ENCODE measurements at places on chromosomes 16 and 17.

- no peak for DNase-seq
These were observed 70.3 kb downstream of the PMP22 start for GRCh38 chr17:15194859-15195277.

DNA sequence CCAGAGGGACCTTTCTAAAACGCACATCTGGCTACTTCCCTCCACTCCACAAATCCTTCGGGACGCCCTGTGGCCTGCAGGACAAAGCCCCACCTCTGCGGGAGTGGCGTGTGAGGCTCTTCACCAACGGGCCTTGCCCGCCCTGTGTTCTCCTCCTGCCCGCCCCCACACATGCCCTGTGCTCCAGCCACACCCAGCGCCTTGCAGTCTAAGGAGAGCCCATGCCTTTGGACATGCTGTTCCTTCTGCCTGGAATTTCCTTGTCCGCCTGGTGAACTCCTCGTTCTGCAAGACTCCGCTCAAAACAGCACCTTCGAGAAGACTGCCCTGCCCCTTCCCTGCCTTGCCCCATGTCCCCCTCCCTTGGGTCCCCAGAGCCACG lies 7.4 kb downstream of the ELOB start:
- DNase-seq: no peak

- no peak for DNase-seq
These were observed 18.3 kb downstream of the PIK3R5 start for GRCh38 chr17:8947201-8947600.

DNA sequence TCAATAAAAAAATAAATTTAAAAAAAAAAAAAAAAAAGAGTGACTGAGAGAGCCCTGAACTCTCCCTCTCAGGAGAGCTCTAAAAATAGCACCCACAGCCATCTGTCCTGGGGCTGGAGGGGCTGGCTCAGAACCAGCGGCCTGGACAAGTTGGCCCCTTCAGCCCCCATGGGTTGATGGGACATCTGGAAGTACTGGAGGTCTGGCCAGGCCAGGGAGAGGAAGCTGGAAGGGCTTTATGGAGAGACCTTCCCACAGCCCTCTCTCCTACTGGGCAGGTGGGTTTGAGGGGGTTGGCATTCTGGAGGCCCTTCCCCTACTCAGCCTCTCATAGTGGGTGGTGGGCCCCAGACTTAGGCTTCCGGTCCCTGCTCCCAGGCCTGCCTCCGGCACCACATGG lies 93.7 kb upstream of the TMEM97 start:
- no peak for DNase-seq

- no peak for DNase-seq
These were observed 240.3 kb upstream of the DYNLRB2 start for GRCh38 chr16:80300456-80300855.

DNA sequence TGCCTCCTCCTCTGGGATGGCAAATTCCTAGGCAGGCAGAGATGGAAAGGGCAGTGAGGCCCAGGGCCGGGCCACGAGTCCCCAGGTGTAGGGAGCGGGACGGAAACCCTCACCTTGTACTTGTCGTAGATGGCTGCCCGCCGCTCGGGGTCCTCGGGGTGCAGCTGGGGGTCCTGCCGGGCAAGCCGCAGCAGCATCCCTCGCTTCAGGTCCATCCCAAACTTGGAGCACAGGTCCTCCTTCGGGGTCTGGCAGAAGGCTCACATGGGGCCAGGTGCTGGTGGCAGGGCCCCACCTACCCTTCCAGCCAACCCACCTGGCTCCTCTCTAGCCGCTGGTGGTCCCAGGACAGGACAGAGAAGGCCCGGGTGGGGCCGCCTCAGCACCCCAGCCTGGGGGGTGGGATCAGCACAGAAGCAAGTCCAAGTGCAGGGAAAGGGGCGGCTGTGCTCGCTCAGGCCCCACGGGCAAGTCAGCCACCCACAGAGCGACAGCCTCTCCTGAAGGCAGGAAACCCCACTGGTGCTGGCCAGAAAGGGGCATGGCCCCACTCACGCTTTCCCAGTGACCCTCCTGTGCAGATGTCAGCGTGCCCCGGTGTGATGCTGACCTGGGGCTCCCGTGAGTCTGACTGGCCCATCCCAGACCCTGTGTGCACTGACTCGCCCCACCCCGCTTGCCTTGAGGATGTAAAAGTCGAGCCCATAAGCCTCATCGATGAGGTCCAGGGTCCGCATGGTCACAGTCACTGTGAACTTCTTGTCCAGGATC lies 1.8 kb downstream of the MRPL28 start:
- no peak for DNase-seq

GRCh38 chr17:65231662-65232335 lies 94.6 kb downstream of the RGS9 start:
- no peak for DNase-seq

GRCh38 chr17:21164620-21165019 lies 37.9 kb downstream of the DHRS7B start:
- no peak for DNase-seq

GRCh38 chr16:19980632-19981265 lies 92.9 kb downstream of the GPR139 start:
- no peak for DNase-seq

GRCh38 chr17:66929591-66929990 lies 34.9 kb upstream of the CACNG4 start:
- no peak for DNase-seq

DNA sequence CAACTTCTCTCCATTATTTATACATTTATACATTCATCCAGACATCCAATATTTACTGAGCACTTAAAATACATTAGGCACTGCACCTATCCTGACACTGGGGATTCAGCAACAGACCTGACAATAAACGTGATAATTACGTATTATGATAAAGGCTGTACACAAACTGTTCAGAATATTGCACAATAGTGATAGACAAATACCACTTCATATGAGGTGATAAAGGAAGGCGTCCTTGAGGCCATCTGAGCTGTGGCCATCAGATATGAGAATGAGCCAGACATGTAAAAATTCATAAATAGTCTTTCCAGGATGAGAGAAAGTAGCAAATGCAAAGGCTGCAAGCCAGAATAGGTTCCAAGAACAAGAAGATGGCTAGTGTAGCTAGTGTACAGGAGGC lies 8.6 kb downstream of the USP32 start:
- no peak for DNase-seq

DNA sequence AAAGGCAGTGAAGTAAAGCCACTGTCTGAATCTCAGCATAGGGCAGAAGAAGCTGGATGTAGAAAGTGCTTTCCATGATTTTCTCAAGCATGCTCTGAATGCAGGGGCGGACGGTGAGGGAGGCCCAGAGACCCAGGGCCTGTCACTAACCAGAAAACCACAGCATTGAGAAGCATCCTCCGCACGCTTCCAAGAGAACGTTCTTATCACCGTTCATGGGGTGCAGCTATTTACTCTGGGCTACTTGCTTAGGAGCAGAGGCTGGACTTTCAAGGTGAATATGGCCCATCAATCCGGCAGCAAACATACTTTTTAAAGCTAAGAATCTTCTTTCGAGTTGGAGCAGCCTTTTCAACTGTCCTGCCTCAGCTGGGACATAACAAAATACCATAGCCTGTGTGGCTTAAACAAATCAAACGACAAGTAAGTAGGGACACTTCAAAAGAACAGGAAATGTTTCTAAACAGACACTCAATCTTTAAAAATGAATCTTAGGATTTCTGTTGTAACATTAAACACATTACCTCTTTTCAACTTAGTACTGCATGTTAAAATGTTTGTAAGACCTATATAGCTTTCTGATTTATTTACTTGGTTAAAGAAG lies 46.5 kb upstream of the CDRT4 start:
- DNase-seq: no peak

GRCh38 chr16:716768-717325 lies 1.9 kb downstream of the METRN start:
- DNase-seq: no peak

DNA sequence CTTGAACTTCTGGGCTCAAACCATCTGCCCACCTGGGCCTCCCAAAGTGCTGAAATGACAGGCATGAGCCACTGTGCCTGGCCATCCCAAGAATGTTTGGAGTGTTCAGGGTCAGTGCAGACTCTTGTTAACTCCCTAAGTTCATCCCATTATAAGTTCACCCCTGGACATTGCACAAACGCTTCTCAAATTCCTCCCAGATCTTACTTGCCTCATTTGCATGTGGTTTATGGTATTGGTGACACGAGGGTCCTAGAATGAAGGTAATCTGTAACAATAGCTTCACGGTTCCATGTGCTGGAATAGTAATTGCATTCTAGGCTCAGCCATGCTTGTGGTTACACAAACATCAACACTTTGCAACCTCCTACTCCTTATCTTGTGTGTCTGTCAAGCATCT lies 5.0 kb upstream of the CCDC42 start:
- DNase-seq: no peak

- DNase-seq: no peak
These were observed 84.8 kb upstream of the PLEKHM1 start for GRCh38 chr17:45575126-45575885.

GRCh38 chr16:11440657-11441012 lies 95.4 kb downstream of the RMI2 start:
- DNase-seq: no peak

DNA sequence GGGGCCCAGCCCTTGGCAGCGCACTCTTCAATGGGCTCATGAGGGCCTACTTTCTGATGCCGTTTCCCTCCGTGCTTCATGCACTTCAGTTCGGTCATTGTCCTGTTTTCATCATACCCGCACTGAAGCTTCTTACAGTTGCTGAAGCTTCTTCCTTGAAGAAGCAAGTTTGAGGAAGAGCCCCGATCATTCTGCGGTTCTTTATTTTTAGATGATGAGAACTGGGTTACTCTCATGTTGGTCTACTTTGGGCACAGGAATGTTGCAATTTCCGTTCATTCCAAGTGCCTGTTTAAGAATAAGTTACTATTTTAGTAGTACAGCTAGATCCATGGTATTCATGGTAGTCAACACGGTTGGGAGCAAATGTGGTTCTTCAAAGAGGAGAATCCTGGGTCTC lies 587.7 kb upstream of the HSBP1 start:
- no peak for DNase-seq

- no peak for DNase-seq
These were observed 46.6 kb upstream of the SLC38A10 start for GRCh38 chr17:81341516-81342268.

DNA sequence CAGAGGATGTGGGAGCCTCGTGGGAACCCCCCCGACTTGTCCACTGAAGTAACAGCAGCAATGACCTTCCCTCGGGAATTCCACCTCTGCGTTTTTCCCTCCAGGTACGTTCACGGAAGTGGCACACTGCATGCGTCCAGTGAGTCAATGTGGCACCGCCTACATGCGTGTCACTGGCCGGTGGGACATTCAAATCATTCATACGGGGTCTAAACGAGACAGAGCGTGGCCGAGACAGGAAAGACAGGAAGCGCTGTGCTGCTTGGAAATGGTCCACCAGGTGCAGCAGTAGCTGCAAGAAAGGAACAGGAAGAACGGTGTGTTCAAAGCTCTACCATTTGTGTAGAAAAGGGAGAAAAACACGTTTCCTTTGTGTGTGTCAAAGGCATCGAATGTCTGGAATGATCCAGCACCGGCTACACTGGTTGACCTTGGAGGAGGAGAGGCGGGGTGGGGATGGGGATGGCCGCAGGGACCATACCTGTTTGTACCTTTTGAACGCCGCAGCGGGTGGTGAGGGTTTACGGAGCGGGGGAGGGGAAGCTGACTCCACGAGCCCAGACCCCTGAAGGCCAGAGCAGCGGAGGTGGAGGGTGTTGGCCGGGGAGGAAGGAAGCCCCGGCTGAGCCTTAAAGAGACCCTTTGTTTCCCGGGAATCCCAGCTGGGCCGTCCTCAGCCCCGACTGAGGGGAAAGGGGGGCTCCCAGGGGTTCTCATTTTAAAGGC lies 1.7 kb upstream of the PGAP6 start:
- DNase-seq: no peak

- no peak for DNase-seq
These were observed 633 bp downstream of the CDR2 start for GRCh38 chr16:22373662-22374310.

DNA sequence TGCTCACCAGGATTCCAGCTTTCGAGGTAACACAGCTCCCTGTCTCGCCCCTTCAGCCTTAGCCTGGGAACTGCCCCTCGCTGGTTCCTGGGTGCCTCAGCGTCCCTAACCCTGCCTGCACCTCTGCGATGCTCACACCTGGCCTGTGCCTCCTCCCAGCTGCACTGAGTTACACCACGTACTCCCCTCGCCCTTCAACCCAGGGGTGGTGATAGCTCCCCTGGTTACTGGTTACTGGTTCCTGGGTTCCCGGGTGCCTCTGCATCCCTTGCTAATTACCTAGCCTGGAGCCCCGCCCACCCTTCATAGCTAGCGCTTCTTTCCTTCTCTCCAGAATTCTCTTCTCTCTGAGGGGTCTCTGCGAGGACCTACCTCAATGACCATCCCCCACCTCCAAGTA lies 65.3 kb upstream of the PLCG2 start:
- DNase-seq: no peak

DNA sequence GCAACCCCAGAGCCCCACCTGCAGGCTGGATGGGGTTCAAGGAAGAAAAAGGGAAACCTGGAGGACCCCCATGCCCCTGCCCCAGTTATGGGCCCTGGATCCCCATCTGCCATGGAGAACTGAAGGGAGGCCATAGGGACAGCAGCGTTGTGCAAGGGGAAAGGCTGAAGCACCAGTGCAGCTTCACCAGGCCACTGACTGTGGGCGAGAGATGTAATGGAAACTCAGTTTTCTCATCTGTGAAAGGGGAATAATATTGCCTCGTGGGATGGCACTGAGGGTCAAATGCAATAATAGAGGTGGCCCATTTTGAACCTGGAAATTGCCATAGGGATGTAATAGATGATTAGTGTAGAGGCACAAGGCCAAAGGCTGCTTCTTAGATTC lies 9.9 kb upstream of the TSPOAP1 start:
- DNase-seq: no peak

DNA sequence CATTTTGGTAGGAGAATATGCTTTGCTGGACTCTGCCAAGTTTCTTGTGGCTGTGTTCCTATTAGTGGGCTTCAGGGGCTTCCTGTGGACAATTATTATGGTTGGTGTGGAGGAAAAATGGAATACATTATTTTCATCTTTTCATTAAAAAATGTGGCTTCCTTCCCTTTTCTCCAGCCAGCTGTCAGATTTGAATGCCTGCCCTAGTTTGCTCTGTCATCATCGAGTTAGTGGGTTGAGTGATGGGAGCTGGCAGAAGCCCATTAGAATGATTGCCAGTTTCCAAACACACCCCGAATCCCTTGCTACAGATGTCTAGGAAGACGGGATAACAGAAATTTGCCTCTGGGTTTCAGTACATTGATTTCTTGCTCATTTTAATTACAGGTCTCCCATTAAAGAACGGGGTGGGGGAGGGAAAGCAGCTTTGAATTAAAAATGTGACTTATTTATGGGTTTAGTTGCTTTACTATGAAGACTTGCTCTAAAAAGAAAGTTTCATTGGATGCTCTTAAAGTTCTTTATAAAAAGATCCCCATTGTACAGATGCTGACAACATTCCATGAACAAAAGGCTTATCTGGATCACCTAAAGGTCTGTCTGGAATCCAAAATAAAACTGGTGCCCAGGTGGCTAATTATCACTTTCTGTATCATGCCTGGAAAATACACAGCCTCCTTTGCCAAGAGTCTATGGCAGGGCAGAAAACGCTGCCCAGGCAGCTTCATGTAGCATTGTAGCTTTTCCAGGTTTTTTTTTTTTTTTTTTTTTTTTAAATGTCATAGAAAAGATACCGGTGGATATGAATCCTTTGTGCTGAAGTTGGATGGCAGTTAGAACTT lies 103.6 kb downstream of the PRKCA start:
- no peak for DNase-seq
